ENCODE measurements at places on chromosomes 4 and X.
A peak's percentile ranks its signal among the peaks of the same experiment; 100 is the strongest.

DNA sequence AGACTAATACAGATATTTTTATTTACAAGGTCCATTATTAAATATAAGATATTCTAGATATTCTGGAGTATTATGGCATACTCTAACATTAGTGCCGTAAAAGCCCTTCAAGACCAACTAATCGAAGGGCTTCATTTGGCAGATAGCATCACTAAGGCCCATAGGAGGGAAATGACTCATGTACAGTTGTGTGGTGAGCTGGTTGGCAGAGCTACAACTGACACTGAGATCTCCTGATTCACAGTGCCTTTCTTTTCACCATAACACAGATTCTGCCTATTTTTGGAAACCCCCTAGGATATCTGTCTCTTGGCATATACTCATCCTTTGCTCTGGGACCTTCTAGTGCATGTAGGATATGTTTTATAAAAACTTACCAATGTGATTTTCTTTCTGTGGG, 201.7 kb upstream of the AFF2 start:
- DNase-seq: no peak

DNA sequence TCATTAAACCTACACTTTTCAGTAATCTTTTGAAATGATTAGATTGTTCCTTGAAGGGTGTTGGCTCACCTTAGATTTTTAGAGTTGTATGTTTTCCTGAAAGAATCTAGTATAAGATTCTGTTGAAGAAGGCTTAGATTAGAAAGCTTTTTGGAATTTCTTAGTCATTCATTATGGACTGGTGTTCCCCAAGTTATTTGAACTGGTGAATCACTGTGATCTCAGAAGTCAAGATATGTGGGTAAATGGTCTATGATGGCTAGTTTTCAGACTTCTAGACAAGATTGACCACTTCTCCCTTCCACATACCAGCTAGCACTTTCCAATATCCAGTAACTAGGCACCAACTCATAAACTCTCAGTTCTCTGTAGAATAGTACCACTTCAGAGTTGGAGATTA, 138.1 kb downstream of the KDM6A start:
- DNase-seq: no peak

GRCh38 chr4:127783955-127784770, 2.0 kb downstream of the HSPA4L start:
- no peak for DNase-seq

GRCh38 chr4:79906303-79906702, 166.7 kb downstream of the ANTXR2 start:
- DNase-seq: no peak

DNA sequence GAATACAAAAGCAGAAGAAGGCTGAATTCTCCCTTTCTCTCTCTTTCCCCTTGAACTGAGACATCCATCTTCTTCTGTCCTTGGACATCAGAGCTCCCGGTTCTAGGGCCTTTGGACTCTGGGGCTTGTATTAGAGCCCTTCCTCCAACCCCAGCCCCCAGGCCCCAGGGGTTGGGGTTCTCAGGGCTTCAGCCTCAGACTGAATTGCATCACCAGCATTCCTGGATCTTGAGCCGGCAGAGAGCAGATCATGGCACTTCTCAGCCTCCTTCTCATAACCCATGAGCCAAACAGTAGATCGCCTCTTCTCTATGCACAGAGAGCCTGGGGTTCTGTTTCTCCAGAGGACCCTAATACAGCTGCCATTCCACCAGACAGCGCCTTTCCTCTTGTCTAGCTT, 25.3 kb upstream of the CLDN24 start:
- DNase-seq: no peak

- no peak for DNase-seq
Observed at GRCh38 chr4:137656661-137657060, 124.4 kb upstream of the PCDH18 start.

DNA sequence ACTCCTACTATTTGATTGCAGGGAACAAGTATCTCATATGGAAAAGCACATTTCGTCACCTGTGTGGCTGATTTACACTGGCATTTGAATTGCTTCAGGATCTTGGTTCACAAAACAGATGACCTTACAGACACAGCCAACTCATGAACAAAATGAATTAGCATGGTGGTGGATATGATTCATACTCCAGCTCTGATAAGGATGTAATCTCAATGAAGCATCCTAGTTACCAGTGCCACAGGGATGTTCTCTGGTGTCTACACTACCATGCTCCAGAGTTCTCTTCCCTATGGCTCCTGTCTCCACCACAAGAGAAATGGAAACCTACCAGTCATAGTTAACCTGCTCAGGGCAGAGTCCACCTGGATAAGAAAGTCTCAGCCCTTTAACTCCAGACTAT, 40.7 kb downstream of the TEC start:
- no peak for DNase-seq

DNA sequence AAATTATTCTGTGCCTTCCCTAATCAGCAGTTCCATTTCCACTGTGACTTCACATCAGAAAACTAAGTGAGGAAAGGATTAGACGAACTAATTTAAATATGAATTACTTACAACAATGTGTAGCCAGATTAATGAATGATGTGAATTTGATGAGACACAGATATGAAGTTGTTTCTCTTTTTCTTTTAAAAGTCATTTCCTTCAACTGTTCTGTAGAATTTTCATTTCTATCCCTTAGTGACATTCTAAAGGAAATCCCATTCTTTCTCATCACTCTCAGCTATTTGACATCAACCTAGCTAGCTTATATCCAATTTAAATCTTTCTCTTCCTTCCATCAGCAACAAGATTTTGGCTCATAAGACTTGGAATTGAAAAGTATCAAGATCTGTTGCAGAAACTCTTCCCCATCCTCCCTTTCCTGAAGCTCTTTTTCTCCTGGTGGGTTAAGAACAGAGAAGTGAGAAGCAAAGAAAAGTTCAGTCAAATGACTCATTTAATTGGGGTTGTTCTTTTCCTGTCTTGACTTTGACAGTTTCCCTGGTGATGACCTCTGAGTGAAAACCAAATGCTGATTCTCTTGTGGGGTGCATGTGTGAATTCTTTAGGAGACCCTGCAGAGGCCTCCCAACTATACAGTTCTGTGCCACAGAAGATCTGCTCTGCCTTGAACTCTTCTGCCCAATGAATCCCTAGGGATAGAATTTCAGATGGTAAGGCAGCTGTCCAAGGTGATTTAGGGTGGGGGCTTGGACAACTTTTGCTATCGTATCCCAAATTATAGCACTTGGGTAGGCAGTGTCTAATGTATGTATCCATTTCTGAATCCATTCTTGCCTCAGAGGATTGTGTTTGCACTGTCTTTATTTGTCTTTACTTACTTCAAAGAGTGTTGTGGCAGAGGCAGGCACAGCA, 232.5 kb upstream of the GPRIN3 start:
- no peak for DNase-seq

GRCh38 chr4:89595125-89595789, 241.7 kb downstream of the SNCA start:
- DNase-seq: no peak

GRCh38 chrX:106481341-106481740, 130.4 kb upstream of the RADX start:
- DNase-seq: peak; percentile 28

GRCh38 chr4:66558651-66559050, 888.4 kb upstream of the EPHA5 start:
- DNase-seq: no peak
